Activated CD4-positive, alpha-beta T cell treated with anti-CD3 and anti-CD28 coated beads for 1 hour (primary cell): ENCODE measurements at places on chromosomes 3 and 15.

GRCh38 chr15:93261845-93262244 lies 172.8 kb upstream of the RGMA start:
- DNase-seq = no peak

- DNase-seq = no peak
These were observed 767 bp downstream of the SEMA3F start for GRCh38 chr3:50155891-50156290.

- DNase-seq = no peak
These were observed 28.5 kb upstream of the SNRK start for GRCh38 chr3:43257850-43258249.

GRCh38 chr3:79028916-79029315 lies 738.9 kb downstream of the ROBO1 start:
- DNase-seq = no peak
